Hematopoietic multipotent progenitor cell treated with erythropoietin and hydrocortisone succinate and interleukin-3 and kit ligand, for 17 days (in vitro differentiated cells): ENCODE measurements at places on chromosomes 5 and 9.

GRCh38 chr9:79644601-79645000 is 72.8 kb downstream of the TLE4 start:
- DNase-seq = no peak

DNA sequence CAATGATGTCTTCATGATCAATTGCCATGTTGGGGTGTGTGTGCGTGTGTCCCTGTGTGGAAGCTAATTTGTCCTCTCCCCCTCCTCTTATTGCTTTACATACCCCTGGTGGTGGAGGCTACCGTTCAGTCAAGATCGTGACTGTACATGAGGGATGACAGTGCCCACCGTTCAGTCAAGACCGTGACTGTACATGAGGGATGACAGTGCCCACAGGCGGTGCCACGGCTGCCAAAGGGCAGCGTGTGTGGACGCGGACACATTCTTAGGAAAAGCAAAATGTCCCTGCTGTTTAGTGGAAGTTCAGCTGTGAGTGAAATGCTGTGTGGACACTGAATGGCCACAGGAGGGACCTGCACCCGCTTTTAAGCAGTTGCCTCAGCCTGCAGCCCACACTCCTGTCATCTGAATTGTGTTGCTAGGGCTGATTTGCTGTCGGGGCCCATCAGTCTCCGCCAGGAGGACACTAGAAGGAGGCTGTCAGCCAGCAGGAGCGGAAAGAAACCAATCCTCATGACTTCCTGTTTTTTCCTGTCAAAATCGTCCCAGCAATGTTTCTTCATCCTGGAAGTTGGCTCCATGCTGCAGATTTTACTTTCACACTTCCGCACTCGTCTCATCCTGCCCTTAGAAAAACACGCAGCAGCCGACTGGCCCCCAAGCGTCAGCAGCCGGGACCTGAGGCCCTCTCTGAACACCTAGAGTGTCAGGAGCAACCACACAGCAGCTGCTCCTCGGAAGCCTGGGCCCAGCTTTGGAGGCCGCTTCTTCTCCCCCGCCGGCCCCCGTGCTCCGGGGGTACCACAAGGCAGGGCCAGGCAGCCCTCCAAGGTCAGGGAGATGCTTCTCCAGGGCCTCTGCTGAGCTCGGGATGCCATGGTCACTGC is 9.1 kb downstream of the OR2V1 start:
- no peak for DNase-seq

DNA sequence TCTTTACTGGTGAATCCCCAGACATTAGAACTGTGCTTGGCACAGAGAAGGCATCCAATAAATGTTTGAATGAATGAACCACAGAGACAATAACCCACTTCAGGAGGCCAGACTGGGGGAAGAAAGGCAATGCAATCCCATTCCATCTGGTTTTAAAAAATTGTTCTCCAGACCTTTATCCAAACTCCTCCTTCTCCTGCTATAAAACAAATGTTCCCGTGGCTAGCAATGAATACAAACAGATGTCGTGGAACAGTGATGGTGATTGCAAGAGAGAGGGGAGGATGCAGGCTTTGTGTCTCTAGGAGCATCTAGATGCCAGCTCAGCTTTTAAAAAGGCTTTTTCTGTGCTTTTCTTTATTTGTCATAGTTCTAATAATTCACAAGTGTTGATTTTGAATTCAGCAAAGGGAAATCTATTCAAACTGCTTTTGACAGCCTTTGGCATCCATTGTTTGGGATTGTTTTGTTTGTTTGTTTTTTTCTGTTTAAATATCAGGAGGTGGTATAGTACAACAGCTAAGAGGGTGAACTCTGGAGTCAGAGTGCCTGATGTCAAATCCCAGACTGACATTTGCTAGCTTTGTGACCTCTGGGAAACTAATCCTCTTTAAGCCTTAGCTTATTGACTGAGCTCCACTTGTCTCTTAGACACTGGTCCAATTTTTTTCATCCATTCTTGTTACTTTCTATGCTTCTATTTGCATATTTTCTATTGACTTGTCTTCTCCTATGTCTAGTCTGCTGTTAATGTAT is 59.1 kb downstream of the TNFSF15 start:
- no peak for DNase-seq

DNA sequence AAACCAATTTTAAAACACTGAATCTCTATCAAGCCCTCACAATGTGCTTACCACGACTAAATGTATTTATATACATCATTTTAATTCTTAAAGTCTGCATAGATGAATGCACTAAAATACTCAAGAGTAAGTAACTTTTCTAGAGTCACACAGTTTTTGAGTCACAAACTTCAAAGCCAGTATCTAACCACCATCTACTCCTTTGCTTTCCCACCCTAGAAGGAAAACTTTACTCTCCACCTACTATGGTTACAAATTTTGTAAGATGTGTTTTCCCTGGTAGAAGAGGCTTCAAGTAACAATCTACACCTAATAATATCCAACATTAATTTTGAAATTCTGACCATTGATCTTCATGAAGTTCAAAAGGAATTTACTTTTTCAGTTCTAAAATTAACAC is 18.7 kb downstream of the ZFAND5 start:
- DNase-seq = no peak

DNA sequence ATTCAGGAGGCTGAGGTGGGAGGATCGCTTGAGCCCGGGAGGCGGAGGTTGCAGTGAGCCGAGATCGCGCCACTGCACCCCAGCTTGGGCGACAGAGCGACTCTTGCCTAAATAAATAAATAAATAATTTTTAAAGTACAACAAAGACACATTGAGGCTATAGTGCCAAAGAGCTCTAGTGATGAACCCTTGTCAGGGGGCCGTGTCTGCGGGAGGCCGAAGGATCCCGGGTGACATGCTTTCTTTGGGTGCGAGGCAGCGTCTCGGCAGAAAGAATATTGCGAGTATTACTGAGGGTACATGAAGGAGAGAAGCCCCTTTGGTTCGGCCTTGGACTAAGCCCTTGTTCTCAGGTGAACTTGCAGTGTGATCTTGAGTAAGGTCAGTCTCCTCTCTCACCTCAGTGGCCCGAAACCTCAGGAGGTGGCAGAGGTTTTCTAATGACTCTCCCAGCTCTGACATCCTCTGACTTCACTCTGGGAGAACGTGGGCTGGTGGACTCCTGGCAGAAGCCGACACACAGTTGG is 397 bp upstream of the RECK start:
- DNase-seq = no peak

- no peak for DNase-seq
Observed at GRCh38 chr9:94643741-94644140, 4.4 kb upstream of the FBP1 start.

- DNase-seq = no peak
Observed at GRCh38 chr9:114371973-114372917, 15.5 kb downstream of the AKNA start.

GRCh38 chr9:37611961-37612360 is 19.6 kb upstream of the TOMM5 start:
- DNase-seq = no peak

DNA sequence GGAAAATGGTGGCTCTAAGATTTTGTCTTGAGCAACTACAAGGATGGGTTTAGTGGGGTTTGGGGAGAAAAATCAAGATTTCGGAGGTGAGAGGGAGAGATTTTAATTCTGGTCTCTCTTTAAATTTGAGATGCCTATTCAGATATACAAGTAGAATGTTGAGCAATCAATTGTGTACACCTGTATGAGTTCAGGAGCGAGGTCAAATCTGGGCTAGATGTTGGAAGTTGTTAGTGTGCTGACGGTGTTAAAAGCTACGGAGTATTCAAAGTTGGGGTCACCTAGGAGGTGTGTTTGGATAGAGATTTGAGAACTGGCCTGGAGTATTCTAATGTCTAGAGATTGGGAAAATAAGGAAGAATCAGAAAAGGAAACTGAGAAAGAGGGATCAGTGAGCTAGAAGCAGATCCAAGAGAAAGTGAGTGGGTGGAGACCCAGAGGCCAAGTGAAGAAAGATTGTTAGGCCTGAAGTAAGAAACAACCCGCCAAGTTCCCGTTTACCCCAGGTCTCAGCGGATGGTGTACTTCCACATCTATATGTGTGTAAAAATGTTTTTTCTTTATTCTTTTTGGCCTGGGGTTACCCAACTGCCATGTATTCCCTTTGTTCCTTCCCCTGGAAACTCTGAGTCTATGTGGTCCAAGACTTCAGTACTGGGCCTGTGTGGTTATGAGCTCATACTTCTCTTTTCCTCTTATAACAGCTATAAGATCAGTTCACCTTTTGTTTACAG is 11.9 kb upstream of the ARHGAP26 start:
- DNase-seq = no peak

DNA sequence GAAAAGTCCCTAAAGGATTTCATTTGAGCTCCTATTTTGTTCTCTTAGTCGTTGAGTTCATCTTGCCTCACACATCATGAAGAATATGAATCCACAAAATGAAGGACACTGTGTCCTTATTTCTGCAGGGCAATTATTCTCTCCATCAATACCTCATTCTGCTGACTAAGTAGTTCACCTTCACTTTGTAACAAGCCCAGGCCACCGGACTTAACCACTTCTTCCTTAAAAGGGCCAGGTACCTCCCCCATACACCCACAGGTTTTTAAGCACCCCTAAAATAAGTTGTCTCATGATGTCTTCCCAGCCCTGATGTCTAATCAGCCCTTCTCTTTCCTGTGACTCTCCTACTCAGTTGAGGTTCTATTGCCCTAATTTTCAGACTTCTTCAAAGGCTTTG is 67.1 kb upstream of the PLPP6 start:
- DNase-seq = no peak

GRCh38 chr9:70829591-70830265 is 291.7 kb downstream of the TRPM3 start:
- no peak for DNase-seq

GRCh38 chr9:114209151-114209550 is 53.8 kb downstream of the COL27A1 start:
- DNase-seq = no peak

DNA sequence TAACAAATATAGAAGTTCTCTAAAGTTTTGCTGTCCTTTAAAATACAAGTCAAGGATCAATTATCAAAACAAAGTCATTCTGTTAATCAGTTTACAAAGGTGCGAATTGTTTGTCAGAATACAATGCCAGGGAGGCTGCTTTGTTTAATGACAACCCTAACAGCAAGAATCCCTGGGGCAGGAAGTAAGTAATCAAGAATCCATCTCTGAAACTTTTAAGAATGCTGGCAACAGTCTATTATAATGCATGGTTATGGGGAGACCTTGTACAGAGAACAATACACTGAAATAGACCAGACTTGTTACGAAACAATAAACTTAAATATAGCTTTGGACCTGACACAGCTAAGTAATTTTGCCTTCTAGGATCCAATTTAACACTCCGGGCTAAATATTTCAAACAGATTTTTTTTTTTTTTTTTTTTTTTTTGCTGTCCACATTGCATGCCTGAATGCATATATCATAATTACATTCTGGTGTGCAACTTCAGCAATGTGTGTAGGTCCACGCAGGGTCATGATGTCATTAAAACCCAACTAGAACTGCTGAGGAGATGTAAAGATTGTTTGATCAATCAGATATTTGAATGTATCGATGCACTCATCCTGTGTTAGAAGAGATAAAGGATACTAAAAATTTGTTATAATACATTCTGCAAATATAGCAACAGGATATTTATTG is 421.3 kb downstream of the CETN3 start:
- DNase-seq = no peak

- DNase-seq = no peak
Observed at GRCh38 chr5:50606179-50606578, 60.3 kb upstream of the PARP8 start.

- no peak for DNase-seq
Observed at GRCh38 chr9:114061292-114061691, 16.8 kb downstream of the AMBP start.

DNA sequence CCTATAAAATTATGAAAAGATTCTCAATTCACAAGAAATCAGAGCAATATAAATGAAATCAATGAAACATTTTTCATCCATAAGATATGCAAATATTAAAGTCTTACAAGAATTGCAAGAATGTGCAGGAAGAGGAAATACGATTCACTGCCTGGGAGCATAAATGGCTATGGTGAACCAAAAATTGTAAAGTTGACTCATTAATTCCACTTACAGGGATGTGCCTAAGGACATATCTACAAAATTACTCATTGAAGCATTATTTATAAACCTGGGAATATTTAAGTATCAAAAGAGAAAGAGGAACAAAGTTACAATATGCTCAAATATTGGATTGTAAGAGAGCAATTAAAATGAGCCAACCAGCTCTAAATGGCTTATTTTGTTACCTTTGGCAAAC is 6.9 kb upstream of the NIPSNAP3A start:
- no peak for DNase-seq

- no peak for DNase-seq
Observed at GRCh38 chr9:80020056-80020455, 448.3 kb downstream of the TLE4 start.

- peak; percentile 10 for DNase-seq
Observed at GRCh38 chr9:17116400-17116837, 18.4 kb upstream of the CNTLN start.

DNA sequence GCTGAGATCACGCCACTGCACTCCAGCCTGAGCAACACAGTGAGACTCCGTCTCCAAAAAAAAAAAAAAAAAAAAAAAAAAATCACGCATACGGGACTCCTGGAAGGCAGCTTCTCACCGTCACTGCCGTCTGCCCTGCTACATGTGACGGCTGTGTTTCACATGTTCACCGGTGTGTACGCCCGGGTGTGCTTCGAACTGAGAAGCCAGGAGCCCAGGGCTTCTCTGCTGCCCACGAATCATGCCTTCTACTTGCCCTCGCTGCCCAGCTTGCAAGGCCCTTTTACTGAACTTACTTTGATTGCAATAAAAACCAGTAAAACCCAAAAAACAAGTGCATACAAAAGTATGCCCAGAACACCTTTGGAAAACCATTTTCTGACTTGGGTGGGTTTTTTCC is 5.8 kb upstream of the NKD2 start:
- DNase-seq = no peak

- DNase-seq = no peak
Observed at GRCh38 chr9:92723801-92724323, 40.8 kb downstream of the BICD2 start.

- no peak for DNase-seq
Observed at GRCh38 chr9:119873877-119874276, 504.6 kb upstream of the BRINP1 start.

DNA sequence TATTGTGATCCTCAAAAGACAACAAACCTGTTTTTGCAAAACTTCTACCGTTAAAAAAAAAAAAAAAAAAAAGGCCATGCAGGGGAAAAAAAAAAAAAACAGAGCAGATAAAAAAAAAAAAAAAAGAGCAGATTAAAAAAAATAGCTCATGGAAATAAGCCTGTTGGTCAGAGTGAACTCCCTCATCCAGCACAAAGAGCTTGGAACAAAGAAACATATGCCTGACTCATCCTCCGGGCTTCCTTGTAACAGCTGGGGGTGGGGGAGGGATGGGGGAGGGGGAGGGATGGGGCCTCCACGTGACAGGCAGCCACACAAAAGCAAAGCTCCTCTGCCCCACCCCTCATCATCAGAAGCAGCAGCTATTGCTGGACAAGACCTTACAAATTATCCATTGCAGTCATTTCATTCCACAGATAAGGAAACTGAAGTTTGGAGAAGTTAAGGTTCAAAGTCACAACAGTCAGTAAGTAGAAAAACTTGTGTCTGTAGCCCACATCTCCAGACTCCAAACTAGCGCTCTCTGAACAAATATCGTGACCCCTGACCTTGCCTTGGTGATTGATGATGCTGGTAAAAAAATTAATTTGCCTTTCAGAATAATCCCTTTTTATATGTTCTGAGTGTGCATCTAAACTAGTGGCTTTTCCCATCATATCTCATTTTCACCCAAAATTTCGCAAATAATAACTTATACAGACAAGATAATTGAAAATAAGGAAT is 38.9 kb downstream of the SLC35D2 start:
- no peak for DNase-seq
